Left ventricle myocardium superior (tissue), 1 donor: ENCODE measurements at places on chromosomes 11 and 22.

GRCh38 chr11:130386056-130386455 is 42.4 kb downstream of the ADAMTS8 start:
- DNase-seq: no peak

- no peak for DNase-seq
Measured at GRCh38 chr22:20242393-20243175, 25.5 kb downstream of the RTN4R start.

DNA sequence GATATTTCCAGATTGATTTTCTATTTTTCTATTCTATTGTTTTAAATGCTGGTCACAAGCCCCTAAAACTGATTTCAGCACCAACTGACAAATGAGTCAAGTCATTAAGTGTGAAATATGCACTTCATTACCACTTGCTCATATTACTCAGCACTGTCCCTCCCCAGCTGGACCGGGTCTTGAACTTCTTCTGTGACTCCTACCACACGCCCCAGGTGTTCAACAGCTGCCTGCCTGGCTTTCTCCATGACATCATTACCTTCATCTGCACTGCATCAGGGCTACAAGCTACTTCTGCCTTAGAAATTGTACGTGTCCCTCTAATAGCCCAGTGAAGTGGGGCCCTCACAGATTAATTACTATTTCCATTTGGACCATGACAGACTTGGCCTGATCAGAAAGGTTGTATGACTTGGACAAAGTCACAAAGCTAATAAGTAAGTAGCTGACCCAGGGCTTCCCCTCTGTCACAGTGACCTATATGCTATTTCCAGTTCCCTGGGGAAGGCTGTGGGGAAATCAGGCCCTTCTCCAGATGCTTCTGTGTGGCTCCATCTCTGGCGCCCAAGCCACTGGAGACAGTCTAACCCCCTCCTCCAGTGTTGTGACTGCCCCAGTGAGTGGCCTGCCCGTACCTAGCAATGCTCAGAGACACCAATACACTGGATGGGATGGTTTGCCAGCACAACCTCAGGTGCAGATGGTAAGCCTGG is 18.1 kb downstream of the TBC1D10A start:
- no peak for DNase-seq

DNA sequence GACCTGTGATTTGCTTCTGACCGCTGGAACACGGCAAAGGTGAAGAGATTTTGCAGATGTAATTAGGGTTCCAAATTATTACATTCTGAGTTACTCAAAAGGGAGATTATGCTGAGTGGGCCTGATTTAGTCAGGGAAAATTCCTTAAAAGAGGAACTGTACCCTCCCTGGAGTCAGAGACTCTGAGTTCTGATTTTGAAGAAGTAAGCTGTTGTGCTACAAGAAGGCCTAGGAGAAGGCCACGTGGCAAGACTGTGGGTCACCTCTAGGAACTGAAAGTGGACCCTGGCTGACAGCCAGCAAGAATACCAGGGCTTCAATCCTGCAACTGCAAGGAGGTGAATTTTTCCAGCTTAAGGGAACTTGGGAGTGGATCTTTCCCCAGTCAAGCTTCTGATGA is 45.3 kb downstream of the CHRDL2 start:
- DNase-seq: peak; percentile 57

- peak; percentile 83 for DNase-seq
Measured at GRCh38 chr11:2533587-2534133, 88.9 kb downstream of the KCNQ1 start.

- DNase-seq: no peak
Measured at GRCh38 chr22:36267896-36268485, 15.1 kb downstream of the APOL1 start.

DNA sequence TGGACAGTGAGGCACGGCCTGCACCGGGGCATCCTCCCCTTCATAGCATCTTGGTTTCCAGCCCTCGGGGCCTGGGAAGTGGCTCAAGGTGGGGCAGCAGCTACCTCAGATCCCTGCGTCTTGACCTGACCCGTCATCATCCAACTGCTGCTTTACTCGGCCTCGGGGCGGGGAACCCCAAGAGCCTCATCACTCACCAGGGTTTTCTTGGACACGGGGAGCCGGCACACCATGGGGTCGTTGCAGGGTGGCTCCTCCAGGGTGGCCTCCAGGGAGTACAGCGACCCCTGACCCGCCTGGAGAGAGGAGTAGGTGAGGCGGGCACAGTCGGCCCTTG is 651 bp downstream of the CTSF start:
- no peak for DNase-seq

DNA sequence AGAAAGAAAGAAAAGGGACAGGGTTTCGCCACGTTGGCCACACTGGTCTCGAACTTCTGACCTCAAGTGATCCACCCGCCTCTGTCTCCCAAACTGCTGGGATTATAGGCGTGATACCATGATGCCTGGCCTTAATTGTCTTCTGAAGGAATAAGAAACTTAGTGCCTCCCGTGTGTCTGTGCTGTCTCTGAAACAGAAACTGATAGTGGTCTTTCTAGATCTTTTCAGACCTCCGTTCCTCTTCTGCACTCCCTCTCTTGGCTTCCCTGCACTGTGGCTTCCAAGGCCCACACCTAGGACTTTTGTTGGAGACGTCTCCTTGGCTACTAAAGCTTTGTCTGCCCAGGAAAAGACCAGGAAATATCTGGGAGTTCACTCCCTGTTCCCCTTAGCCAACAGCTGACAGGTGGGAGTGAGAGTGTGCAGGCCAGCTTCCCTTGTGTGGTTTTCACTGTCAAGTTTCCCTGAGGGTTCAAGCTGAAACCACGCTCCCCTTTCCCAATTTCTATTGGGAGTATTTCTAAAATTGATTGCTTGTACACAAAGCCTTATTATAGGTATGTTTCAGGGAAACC is 10.1 kb upstream of the HTR3B start:
- peak; percentile 40 for DNase-seq

GRCh38 chr22:17192186-17192585 is 27.0 kb downstream of the ADA2 start:
- no peak for DNase-seq

DNA sequence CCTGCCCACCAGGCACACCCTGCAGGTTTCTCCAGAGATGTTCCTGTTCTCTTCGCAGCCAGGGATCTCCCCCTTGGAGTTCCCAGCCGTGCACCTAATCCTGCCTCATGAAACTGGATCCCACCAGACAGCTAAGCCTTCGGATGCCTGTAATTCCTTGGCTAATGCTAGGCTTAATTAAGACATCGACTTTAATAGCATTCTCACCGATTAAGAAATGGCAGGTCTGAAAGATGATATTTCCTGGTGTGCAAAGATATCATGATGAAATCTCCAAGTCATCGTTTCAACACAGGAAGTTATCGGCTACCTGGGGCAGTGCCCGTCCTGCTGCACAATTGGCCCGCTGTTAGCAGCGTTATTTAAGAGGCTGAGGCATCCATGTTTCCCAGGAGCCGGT is 41.5 kb upstream of the CCND1 start:
- no peak for DNase-seq

GRCh38 chr22:19806213-19807160 is 45.9 kb downstream of the TBX1 start:
- peak; percentile 27 for DNase-seq

DNA sequence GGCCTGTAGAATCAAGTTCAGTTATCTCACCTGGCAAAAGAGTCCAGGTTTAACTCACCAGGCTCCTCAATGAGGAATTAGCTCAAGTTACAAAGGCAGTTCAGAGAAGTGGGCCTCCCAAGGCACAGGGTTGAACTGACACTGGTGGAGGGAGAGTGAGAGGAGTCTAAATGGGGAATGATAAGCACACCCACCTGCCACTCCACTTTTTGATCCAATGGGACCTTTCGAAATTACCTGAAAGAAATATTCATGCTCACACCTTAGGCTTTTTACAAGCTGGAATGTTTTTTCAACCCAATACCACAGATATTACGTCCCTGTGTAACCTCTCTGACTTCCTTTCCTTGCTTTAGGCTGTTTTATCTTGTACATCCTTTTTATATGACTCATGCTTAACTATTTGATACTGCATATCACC is 642.7 kb upstream of the TENM4 start:
- DNase-seq: no peak

DNA sequence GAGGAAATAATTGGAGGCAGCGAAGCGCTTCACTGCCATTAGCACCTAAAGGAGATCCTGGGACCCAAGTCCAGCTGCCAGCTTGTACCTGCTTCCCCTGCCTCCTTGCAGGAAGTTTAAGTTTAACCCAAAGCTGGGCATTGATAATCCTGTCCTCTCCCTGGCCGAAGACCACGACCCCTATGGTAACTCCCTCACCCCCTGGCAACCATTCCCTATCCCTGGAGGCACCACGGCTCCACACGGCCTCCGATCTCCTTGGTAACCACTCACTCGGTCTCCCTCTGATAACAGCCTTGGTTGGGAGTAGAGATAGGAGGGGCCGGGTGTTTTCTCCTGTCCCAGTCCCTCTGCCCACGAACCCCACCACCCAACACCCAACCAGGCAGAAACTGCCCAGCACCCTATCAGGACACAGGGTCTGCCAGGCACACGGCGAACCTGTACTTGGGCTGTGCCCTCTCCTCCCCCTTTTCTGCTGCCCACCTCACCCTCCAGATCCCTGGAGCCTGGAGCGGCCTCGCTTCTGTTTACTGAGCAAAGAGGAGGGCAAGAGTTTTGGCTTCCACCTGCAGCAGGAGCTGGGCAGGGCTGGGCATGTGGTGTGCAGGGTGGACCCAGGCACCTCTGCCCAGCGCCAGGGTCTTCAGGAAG is 833 bp downstream of the NHERF4 start:
- no peak for DNase-seq

GRCh38 chr11:88181776-88182175 is 6.5 kb upstream of the RAB38 start:
- DNase-seq: no peak

DNA sequence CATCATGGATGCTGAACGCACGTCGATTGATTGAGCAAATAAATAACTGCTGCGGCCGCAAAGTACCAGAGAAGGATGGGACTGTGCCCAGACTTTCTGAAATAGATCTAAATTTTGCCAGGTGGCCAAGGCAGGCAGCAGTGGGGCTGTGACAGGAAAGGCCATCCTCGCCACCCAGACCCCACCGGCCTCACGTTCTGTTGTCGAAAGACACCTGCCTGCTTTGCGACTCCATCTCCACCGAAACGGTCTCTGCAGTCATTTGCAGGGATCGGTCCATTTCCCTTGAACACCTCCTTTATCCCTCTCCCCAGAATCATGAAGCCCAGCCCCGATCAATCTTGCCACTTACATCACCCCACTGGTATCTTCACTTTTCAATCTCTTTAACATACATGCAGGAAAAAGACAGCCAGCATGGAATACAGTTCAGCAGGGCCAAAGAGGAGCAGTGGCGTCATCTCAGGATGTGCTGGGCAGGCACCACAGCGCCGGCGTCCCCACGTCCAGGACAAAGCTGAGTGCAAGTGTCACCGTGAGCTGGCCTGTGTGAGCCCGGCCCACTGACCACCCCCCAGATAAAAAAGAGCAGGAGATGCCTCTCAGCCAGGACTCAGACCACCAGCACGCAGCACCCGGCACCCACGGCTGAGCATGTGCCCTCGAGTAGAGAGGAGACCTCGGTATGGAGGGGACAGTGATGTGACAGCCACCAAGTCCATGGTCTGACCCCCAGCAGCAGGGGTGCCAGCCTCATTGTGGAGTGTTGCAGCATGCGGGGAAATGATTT is 610.3 kb downstream of the TBC1D22A start:
- no peak for DNase-seq

DNA sequence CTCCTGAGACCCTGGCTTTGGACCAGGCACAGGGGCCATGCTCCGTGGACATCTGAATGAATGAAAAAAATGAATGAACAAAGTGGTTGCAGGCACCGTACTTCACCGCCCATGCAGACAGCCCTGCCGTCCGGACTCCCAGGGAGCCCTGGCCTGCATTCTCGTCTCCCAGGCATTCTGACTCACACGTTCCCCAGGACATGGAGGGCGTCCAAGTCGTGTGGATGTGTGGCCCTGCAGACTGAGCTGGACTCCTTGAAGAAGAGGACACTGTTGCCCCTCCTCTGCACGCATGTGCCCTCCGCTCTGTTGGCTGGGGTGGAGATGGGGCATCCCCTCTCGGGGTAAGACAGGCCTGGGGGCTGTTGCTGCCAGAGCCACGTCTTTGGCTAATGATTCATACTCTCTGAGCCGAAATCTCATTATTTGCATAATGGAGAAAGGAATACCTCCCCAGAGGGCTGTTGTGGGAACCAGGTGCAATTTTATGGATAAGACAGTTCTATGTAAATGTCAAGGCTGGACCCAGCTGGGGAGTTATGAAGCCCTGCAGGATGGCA is 49.7 kb downstream of the RTL6 start:
- peak; percentile 84 for DNase-seq

DNA sequence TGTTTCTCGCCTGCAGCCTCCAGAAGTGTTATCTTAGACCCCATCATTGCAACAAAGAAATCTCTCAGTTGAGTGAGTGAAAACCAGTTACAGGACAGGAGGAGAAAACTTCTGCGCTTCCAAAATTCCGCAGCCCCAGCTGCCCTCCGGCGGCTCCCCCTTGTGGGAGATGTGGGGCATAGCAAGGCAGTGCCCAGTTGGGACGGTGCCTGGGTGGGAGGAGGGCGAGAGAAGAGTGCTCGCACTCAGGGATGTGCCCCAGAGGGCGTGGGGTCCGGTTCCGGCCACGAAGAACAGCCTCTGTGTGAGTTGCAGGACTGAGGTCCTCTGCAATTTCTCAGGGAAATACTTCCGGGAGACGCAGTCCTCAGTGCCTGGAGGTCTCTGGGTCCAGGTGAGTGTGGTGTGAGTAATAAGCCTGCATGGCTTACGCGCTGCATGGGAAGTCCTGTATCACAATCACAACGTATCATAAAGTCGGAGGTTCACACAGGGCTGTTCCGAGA is 87.0 kb upstream of the BLID start:
- peak; percentile 81 for DNase-seq

DNA sequence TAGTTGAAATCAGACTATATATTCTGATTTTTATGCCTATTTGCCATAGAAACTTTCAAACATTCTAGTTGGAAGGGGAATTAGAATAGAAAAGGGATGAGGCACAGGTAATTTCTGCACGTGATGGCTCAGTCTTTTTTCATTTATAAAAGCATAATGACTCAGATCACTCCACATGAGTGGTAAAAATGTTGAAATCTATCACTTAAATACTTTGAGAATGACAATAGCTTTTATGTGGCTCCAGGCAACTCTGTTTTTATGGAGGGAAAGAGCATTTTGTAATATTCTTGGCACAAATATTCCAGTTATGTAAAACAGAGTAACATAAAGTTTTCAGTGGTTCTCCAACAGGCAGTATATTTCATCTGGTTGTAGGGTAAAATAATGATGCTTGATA is 5.9 kb upstream of the MMP3 start:
- DNase-seq: no peak

DNA sequence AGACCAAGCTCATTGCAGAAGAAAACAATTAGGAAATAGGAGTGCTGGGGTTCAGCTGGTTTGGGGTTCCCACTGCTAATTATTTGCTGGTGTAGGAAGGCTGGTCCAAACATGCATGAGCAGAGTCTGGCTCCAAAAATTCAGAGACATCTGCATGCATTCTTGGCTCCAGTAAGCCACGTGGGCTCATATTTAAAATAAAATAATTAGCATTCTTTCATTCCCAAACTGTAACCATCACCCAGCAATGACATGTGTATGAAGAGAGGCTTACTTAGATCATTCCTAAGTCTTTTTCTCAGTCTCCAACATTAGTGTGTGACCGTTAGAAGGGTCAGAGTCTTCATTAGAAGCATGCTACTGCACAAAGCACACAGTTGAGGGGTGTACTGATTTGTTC is 58.4 kb downstream of the EFCAB6 start:
- no peak for DNase-seq

GRCh38 chr11:396948-397548 is 3.0 kb downstream of the PKP3 start:
- peak; percentile 82 for DNase-seq

GRCh38 chr11:86798988-86799387 is 1.4 kb upstream of the PRSS23 start:
- DNase-seq: no peak

- no peak for DNase-seq
Measured at GRCh38 chr11:110962921-110963320, 250.7 kb upstream of the ARHGAP20 start.
